Daoy (cell line): ENCODE measurements at places on chromosomes 16 and 17. TPM values are rescaled to one million over a fixed set of nuclear protein-coding genes. Genes with fewer than 3 reads are reported as not detected.

METTL23 gene
- 29.4 and 36.5 TPM in 2 replicates for total RNA-seq

HOXB7 gene
- 10.6 and 13.2 TPM in 2 replicates for total RNA-seq

DHX58 gene
- total RNA-seq: 1.3 and 3.1 TPM in 2 replicates

TMIGD1 gene
- total RNA-seq: not detected in 2 replicates

CLEC19A gene
- not detected in 2 replicates for total RNA-seq

GRCh38 chr17:61461586-61461966 lies 9.4 kb downstream of the TBX4 start:
- DNase-seq: no peak

DNA sequence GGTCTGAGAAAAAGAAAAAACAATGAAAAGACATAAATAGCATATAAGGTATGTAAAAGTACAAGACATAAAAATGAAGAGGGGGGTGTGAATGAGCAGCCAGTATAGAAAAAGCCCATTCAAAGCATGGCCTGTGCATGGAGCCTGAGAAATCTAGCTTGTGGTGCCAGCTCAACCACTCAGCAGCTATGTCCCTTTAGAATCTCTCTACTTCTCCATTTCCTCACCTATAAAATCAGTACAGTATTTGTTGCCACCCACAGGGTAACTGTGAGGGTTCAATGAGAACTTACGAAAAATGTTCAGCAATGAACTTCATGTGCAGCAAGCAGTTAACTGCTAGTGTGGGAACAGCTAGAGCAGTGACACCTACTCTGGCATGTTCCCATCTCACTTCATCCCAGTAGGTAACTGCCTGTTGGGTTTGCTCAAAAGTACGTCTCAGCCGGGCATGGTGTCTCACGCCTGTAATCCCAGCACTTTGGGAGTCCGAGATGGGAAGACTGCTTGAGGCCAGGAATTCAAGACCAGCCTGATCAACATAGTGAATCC lies 15.3 kb downstream of the CYTH1 start:
- DNase-seq: no peak

DNA sequence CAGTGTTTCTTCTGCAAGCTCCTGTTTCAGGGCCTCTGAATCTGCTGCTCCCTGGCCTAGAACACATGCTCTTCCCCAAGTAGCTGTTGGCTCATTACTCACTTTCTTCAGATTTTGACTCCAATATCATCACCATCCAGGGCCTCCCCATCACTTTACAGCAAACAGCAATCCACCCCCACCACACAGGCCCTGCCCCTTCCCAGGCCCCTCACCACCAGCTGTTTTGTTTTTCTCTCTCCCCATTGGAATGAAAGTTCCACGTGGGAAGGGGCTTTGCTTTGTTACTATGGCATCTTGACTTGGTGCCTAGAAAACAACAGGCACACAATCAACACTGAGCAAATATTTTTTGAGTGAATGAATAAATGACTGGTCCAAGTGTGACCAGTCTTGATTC lies 4.0 kb downstream of the TMEM170A start:
- DNase-seq: no peak

DNA sequence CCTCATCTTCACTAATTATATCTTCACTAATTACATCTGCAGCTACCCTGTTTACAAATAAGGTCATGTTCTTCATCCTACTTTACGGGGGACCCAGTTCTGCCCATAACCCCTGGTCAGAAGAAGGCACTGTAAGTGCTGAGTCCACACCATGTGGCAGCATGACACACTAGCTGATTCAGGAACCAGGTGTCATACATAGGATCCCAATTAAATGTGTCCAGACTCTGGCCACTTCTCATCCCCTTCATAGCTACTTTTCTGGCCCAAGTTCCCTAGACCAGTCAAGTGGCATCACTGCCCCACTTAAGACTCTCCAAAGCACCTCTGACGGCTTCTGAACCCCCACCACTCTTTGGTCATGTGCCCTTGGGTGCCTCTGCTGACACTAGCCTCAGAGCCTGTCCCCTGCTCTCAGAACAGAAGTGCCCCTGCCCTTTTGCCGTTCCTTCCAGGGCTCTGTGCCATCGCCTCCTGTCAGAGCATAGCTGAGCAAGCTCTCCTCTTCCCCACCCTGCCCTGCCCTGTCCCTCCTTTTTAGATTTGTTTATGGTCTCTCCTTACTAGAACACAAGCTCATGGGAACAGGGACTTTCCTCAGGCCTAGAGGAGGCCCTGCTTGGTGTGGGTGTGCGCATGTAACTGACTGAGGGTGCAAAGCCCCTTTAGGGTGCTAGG lies 61.1 kb downstream of the B9D1 start:
- no peak for DNase-seq

DNA sequence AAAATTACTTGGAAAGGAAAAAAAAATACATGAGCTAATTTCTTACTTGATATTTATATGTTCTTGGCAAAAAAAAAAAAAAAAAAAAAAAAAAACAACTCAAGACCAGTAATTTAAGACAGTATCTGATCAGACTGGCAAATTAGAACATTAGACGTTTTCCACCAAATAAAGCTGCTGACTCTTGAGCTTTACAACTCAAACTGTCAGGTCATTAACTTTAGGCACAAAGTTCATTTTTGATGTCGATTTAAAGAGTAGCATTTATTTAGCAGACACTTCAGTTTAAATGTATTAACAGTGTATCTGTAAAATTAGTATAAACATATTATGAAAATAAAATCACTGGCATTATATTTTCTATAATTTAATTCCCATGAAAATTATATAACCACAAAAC lies 66.7 kb downstream of the NCOR1 start:
- no peak for DNase-seq

DNA sequence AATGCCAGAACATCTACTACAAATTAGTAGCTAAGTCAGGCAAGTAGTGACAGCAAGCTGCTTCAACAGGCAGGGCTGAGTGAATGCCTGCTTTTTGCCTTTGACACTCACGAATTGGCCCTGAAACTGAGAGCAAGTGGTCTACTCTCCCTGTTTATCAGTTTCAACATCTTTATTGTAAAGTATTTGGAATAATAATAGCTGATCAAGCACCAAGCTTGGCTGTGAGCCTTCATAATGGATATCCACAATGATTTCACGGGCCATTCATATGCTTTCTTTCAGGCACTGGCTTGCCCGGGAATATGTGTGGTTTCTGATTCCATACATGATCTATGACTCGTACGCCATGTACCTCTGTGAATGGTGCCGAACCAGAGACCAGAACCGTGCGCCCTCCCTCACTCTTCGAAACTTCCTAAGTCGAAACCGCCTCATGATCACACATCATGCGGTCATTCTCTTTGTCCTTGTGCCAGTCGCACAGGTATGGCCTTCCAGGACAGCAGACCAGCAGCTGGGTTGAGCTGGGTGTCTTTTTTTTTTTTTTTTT lies 5.2 kb downstream of the TLCD3A start:
- no peak for DNase-seq

GRCh38 chr16:27315333-27316037 lies 1.7 kb downstream of the IL4R start:
- peak; percentile 57 for DNase-seq

DNA sequence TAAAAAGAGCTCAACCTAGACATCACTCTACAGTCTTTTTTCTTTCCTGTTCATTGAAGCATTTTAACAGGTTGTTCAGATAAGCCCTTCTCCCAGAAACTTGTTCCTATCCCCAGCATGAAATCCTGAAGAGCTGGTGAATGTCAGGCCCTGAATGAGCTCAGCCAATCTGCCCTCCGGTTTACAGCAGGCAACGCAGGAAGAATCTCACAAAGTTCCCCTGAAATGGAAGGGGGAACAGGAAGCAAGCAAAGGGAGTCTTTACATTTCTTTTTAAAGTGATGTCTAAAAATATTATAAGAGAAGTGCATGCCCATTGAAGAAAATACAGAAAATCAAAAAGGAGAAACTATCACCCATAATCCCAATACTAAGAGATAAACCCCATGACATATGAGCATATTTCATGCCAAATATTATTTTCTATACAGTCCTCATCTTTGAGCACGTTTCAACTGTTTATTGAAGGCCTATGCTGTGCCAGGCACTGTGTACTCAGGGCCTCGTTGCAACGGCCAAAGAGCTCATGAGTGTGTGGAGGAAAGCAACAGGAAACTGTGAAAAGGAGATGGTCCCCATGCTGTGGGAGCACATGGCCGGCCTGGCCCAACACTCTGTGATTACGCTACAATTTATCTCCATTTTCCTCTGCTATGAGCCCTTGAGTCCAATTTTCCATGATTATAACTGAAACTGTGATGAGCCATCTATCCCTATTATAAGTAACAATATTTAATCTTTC lies 5.7 kb downstream of the TK2 start:
- no peak for DNase-seq
